ENCODE measurements at places on chromosomes 12 and 14.
A peak's percentile ranks its signal among the peaks of the same experiment; 100 is the strongest.

DNA sequence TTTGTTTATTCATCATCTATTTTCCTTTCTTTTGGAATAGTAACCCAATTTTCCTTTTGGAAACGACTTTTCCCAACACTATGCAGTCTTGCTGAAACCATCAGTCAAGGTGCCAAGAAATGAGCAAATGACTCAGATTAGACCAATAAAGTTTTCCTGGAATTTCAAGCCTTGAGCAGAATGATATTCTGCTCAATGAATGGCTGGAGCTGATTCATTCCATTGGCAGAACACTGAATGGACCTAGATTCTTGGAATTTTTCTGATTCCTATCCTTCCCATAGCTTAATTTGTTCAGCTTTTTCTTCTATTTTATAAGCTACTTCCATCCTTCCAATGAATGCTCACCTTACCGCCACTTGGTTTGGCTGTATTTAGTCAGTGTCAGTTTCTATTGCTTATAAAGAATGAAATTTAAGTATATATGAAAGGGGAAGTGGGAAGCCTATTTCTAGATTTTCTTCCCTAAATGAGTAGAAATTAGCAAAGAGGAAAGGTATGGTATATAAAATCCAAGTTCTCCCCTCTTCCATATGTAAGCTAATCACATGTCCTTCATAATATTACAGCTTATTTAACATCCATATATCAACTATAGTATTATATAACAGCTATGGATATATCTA lies 89.0 kb downstream of the C14orf39 start:
- H3K27me3 ChIP-seq, result peaks cover 7% of the 10 kb centered on the region
- DNase-seq, result no peak
- no peak overlapping the region for H3K4me3 ChIP-seq

DNA sequence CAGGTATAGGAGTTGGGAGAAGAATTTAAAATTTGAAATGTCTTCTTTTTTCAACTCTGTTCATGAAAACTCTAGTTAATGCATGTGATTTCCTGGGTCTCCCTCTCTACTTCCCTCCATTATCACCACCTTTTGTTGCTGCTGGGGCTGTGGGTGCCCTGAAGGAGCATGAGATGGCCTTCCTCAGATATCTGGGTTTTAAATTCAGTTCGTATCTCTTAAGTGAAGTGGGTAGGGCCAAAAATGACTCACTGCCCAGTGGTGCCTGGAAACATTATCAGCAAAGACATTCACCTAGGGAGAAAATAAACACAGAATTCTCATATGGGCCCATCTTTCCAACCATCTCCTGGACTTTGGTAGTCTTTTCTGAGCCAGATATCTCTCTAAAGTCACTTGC lies 234.9 kb upstream of the PLEKHG7 start:
- no peaks in the 10 kb centered on the region for H3K27me3 ChIP-seq
- H3K27ac ChIP-seq, result no peak overlapping the region
- no peaks in the 10 kb centered on the region for H3K36me3 ChIP-seq
- no peak overlapping the region for H3K4me3 ChIP-seq

- no peaks in the 10 kb centered on the region for H3K4me1 ChIP-seq
- H3K36me3 ChIP-seq, result no peaks in the 10 kb centered on the region
- H3K27ac ChIP-seq, result no peak overlapping the region
- no peak for DNase-seq
- H3K27me3 ChIP-seq, result peaks cover 4% of the 10 kb centered on the region
These were observed 157.4 kb upstream of the PRMT8 start for GRCh38 chr12:3333583-3333982.

DNA sequence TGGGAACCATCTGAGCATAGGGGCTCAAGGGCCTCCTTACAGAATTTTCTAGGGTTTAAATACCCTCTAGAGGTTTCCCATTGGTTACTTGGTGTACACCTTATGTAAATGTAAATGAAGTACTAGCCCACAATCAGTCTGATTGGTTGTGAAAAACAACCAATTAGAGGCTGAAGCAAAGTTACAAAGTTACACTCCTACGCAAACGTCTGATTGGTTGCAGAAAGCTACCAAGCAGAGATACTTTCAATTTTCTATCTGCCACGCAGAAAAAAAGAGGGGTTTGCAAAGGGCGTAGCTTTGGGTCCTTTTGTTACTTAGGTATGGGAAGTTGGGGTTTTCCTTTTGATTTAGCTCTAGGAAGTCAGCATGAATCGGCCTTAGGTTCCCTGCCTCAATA lies 1.8 kb upstream of the TMEM19 start:
- DNase-seq, result peak; percentile 22
- peaks cover 27% of the 10 kb centered on the region for H3K4me1 ChIP-seq
- no peaks in the 10 kb centered on the region for H3K27me3 ChIP-seq
- H3K36me3 ChIP-seq, result no peaks in the 10 kb centered on the region
- peak overlapping the region; percentile 54 for H3K4me3 ChIP-seq
- H3K27ac ChIP-seq, result peak overlapping the region; percentile 30

- H3K27ac ChIP-seq, result no peak overlapping the region
- H3K4me3 ChIP-seq, result no peak overlapping the region
- peaks cover 2% of the 10 kb centered on the region for H3K4me1 ChIP-seq
These were observed 59.9 kb downstream of the TMCC3 start for GRCh38 chr12:94590428-94590827.
